Effector CD8-positive, alpha-beta T cell (primary cell): ENCODE measurements at places on chromosomes 2 and 18.

GRCh38 chr2:72276356-72276755 is 128.7 kb upstream of the CYP26B1 start:
- no peak for DNase-seq

GRCh38 chr2:9057939-9058761 is 54.7 kb upstream of the MBOAT2 start:
- no peak for DNase-seq

DNA sequence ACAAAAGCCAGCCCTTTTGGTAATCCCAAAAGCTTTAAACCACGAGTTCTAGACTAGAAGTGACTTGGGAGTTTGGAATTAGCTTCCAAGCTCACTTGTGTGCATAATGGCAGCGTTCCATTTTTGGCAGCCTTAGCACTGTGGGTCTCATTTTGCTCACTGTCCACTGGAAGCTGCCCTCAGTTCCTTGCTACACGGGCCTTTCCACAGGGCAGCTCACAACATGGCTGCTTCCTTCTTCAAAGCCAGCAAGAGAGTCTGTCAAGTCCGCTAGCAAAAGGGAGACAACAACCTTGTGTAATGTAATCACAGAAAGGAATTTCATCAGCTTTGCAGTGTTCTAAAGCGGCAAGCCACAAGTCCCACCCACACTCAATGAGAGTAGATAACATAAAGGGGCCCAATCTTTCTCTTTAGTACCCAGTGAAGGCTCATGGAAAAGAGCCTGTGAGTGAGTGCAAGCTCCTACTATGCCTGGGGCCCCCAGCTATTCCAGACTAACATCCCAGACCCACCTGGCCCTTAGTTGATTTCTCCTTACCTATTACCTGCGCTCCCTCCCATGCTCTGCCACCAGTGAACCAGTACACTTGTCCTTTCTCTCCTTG is 239.7 kb upstream of the FBXO11 start:
- no peak for DNase-seq

DNA sequence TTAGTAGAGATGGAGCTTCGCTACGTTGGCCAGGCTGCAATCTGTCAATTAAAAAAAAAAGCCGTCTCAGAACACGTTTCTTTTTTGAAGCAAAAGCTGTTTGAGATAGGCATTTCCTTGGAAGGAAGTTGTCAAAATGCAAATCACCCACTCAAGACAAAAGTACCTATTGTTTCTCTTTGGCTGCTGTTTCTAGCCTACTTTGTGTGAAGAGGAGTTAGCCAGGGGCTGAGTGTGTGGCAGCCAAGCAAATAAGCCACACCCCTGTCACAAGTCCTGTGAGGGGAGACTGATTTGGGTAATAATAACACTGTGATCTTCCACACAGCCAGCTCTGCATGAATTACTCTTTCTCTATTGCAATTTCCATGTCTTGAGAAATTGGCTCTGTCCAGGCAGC is 47.4 kb upstream of the CDCA7 start:
- DNase-seq = no peak

- no peak for DNase-seq
These were observed 42.1 kb downstream of the TRAPPC12 start for GRCh38 chr2:3421580-3421979.

DNA sequence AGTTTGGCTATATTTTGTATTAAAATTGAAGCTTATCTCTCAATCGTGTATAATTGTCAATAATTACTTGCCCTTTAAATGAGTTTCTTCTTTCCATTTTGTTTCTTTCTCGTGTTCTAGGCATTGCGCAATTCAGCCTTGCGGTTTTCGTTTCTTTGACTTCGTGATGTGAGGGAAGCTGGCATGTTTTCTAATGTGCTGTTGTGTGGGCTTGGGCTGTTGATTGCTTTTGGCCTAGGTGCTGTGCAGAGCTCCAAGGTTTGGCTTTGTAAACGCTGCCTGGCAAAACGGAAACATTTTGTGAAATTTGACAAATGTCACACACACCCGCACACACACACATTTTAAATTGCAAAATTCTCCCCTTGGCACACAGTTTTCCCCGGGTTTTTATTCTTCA is 242.6 kb upstream of the TCF4 start:
- no peak for DNase-seq

DNA sequence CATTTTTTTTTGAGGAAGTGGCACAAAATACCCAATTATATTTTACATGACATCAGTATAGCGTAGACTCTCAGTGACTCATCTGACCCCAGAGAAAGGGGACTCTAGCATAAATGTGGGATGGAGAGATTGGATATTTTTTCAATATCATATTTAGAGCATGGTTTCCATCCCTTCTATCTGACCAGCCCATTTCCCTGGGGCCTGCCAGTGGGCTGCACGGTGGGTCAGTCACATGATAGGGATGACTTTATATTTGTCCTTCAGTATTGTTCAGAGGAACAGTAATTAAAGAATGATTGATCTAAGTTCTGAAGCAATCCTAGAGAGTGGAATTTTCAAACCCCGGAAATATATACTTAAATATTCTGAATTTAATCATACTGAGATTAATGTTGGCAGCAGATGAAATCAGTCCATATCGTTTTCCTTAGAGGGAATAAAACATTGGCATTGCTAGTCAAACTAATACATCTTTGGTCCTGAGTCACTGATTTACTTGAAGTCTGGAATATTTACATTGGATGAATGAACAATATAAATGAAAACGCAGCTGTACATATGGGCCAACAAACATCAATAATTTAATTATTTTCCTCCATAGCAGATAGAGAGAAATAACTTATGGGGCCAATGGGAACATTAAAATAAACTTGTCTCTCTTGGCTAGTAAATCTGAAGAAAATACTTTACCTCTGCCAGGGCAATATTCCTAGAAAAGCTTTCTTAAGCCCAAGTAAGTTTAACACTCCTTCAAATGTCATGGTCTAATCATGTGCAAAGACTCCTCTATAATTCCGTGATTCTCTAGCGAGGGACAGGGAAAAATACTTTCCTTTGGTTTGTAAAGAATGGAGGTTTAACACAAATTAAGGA is 563.6 kb upstream of the PKDCC start:
- no peak for DNase-seq

DNA sequence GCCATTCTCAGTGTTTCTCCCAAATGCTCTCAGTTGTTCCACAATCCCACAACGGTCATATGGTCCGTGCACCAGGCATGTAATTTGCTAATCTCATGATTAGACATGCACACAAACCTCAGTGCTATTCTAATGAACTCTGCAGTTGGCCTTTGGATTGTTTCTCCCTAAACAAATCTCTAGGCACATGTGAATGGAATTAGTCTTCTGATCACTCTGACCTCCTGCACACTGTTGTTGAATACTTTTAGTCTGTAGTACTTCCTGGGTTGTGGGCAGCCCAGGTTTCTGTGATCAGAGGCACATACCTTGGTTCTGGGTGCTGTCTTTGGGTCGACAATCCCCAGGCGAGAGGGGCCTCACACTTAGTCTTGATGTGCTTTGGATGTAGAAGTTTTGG is 498.7 kb upstream of the SPRED2 start:
- DNase-seq = no peak

DNA sequence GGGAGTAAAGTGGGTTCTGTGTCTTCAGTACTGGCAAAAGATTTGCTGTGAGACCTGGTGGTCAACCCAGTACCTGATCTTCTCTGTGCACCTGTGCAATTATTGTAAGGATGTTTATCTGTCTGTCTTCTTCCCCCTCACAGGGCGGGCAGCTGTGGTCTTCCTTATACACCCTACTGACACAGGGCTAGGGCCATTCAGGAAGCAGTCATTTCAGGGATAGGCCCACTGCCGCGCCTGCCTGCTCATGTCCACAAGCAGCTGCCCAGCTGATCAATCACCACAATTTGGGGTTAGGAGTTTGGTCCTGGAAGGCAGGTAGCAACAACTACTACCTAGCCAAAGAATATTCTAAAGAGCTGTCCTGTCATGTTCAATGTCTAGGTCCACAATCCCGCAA is 1.2 kb upstream of the CNNM4 start:
- DNase-seq = no peak
